Amniotic epithelial cell (primary cell): ENCODE measurements at places on chromosomes 3 and 15.

DNA sequence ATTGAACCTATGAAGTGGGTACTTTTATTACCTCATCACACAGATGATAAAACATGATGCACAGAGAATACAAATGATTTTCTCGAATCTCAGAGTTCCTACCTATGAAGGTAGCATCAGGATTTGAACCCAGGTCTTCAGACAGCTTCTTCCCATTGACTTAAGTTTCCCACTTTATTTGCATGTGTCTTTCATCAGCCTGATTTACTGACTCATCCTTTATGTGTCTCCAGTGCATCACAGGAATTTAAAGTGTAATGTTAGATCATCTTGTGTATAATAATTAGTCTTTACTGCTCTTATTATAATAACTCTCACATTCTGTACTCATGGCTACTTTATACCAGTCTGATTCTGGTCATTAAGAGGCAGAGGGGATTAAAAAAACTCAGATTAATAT is 449.4 kb upstream of the SUCLG2 start:
- DNase-seq: no peak

GRCh38 chr3:116863270-116863770 is 153.7 kb downstream of the TUSC7 start:
- DNase-seq: peak; percentile 3

- no peak for DNase-seq
Measured at GRCh38 chr3:104245261-104245660, 1121.4 kb upstream of the ALCAM start.

DNA sequence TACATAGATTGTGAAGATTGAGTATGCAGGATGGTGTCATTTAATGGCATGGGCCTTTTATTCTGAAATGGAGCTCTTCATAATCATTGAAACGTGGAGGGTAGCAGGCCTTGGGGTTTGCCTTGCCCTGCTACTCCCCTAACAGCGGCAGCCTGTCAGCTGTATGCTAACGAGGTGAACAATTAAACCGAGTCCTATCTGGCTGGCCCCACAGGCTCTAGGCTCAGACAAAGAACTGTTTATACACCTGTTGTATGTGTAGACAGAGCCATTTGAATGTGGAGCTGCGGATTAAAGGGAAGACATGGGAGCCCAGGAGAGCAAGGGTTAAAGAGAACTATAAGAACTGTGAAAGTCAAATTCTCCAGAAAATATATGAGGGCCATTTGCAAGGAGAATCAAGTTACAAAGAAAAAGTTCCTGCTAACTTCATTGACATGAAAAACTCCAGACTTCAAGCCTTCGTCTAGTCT is 116.7 kb upstream of the CGNL1 start:
- no peak for DNase-seq

DNA sequence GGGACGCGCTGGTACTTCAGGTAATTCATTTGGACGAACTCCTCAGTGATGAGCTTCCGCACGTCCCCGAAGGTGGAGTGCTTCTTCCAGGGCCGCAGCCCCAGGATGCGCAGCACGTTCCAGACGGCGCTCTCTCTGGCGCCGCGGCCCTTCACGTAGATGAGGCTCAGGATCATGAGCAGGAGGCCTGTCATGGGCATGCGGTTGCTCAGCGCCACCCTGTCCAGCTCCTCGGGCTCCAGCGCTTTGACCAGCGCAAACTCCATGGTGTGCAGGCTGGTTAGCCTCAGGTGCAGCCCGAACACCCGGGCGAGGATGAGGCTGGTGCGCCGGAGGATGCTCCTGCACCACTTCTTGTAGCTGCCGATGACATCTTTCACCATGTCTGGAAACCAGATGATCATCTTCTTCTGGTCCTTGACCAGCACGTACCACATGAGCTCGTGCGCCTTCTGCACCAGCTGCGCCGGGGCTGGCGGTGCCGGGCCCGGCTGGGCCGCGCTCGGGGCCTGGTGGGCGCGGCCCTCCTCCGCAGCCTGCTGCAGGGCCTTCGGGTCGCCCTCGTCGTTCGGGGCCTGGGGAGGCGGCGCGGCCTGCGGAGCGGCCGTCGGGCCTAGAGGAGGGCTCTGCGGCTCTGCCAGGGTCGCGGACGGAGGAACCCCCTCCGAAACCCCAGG is 501 bp downstream of the NDN start:
- peak; percentile 3 for DNase-seq

GRCh38 chr3:94787734-94788270 is 724.9 kb downstream of the NSUN3 start:
- no peak for DNase-seq

- no peak for DNase-seq
Measured at GRCh38 chr3:174243171-174243570, 616.0 kb upstream of the NAALADL2 start.

- no peak for DNase-seq
Measured at GRCh38 chr3:69441040-69441439, 55.2 kb upstream of the FRMD4B start.

DNA sequence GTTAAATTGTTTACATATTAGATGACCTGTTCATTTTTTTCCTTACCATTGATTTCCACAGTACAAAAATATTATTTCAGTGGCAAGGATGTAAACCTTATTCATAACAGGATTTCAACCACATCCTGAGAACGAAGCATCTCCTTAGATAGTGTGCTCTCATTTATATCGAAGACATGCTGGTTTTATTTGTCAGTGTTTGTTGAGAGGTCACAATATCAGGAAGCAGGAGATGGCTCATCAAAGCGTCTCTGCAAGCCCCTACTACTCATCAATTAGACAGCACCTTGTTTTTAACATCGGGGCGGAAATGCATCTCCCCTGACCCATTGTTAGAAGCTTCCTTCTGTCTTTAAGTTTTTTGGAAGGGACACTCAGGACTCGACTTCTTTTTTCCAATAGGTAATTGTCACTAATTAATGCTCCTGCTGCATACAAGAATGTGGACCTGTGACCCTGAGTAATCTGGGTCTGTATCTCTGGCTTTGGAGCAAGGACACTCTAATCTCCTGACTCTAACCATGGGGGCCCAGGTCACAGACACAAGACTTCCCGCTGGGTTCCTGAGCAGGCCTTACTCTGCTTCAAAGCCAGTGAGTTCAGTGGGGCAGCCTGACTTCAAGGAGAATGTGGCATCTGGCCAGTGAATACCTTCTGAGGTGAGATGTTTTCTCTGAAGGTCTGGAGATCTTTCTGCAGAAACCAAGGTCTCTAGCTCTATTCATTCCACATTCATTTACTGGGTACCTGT is 50.3 kb downstream of the MECOM start:
- DNase-seq: no peak

DNA sequence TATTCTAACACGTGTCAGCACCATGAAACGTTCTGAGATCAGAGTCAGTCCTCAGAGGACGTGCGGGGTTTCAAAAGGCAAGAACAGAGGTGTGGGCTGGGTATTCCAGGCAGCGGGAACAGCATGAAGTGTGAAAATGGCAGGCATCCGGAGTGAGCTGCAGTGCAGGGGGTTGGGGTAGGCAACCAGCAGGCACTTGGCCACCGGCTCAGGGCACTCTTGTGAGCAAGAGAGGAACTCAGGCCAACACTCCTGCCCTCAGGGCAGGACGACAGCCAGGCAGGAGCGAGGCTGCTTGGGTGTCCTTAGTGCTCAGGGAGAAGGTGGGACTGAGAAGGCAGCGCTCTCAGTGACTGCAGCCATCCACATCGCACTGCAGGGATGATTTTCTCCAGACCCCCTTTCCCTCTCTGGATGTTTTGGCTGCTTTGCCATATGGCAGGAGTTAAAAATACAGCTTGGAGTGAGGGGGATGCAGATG is 151.1 kb downstream of the NUP210 start:
- DNase-seq: no peak
